ENCODE measurements at places on chromosomes 2 and 18. TPM values are rescaled to one million over a fixed set of nuclear protein-coding genes. Genes with fewer than 3 reads are reported as not detected.
A peak's percentile ranks its signal among the peaks of the same experiment; 100 is the strongest.

- no peak for DNase-seq
- H3K36me3 ChIP-seq, result no peaks in the 10 kb centered on the region
- no peak overlapping the region for H3K27ac ChIP-seq
- peaks cover 16% of the 10 kb centered on the region for H3K4me1 ChIP-seq
- no peak overlapping the region for H3K4me3 ChIP-seq
Observed at GRCh38 chr18:50848991-50849390, 29.2 kb upstream of the MRO start.

The FHL2 gene
- total RNA-seq, result 568 TPM

The SLC16A14 gene
- under 0.01 TPM for total RNA-seq

GRCh38 chr2:88737385-88737784 lies 45.9 kb downstream of the RPIA start:
- no peak overlapping the region for H3K4me3 ChIP-seq
- H3K4me1 ChIP-seq, result peaks cover 13% of the 10 kb centered on the region
- DNase-seq, result no peak
- H3K27ac ChIP-seq, result no peak overlapping the region
- no peaks in the 10 kb centered on the region for H3K27me3 ChIP-seq

- no peaks in the 10 kb centered on the region for H3K36me3 ChIP-seq
- peak overlapping the region; percentile 15 for H3K4me3 ChIP-seq
- no peaks in the 10 kb centered on the region for H3K27me3 ChIP-seq
- peak; percentile 86 for DNase-seq
- H3K4me1 ChIP-seq, result peaks cover 69% of the 10 kb centered on the region
Observed at GRCh38 chr2:46315103-46315890, 18.1 kb downstream of the EPAS1 start.

DNA sequence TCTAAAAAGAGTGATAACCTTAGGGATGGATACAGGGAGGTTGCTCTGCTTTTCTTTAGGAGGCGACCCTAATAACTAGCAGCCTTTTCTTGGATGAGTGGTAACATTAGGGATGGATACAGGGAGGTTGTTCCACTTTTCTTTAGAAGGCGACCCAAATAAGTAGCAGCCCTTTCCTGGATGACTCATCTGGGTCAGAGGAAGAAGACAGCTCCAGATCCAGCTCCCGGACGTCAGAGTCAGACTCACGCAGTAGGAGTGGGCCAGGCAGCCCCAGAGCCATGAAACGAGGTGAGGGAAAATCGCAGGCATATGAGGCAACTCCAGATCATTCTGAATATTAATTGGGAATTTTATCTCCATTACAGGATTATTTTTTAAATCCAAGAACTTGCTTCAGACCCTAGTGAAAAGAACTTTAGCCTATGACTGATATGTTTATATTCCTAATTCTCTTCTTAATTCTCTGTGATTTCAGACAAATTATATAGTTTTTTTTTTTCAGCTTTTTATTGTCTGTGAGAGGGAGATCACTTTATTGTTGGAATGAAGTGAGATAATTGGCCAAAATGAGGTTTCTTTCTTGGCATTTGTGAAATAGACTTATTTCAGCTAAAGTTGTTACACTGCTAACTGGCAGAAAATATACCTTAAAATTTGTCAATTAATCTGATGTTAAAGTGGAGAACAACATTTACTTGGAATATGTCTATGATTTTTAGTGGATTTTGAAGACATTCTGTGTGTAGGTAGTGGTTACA lies 31.2 kb upstream of the C1GALT1C1L start:
- peaks cover 8% of the 10 kb centered on the region for H3K4me1 ChIP-seq
- DNase-seq, result peak; percentile 81
- peak overlapping the region; percentile 27 for H3K27ac ChIP-seq
- H3K4me3 ChIP-seq, result no peak overlapping the region
- H3K27me3 ChIP-seq, result no peaks in the 10 kb centered on the region
- no peaks in the 10 kb centered on the region for H3K36me3 ChIP-seq

DNA sequence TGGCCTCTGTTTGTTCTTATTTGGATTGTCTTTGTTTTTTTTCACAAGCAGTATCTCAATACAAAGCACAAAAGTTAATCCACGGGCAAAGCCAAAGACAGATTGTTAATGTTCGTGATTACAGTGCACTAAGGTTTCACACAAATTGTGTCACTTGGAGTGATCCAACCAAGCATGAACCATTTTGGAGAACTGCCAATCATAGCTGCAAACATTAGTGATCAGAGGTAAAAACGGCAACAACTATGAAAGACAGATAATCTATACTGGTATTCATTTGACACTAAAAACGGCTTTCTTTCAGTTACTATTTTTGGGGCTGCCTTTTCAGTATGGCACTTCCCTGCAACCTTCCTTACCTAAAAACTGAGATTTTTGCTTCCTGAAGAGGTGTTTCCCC lies 213.1 kb upstream of the GULP1 start:
- peaks cover 8% of the 10 kb centered on the region for H3K27me3 ChIP-seq
- peaks cover 13% of the 10 kb centered on the region for H3K4me1 ChIP-seq
- no peak overlapping the region for H3K27ac ChIP-seq
- H3K4me3 ChIP-seq, result no peak overlapping the region
- no peaks in the 10 kb centered on the region for H3K36me3 ChIP-seq

The CPS1 gene
- total RNA-seq, result 21.7 TPM

The TFCP2L1 gene
- not detected for total RNA-seq

DNA sequence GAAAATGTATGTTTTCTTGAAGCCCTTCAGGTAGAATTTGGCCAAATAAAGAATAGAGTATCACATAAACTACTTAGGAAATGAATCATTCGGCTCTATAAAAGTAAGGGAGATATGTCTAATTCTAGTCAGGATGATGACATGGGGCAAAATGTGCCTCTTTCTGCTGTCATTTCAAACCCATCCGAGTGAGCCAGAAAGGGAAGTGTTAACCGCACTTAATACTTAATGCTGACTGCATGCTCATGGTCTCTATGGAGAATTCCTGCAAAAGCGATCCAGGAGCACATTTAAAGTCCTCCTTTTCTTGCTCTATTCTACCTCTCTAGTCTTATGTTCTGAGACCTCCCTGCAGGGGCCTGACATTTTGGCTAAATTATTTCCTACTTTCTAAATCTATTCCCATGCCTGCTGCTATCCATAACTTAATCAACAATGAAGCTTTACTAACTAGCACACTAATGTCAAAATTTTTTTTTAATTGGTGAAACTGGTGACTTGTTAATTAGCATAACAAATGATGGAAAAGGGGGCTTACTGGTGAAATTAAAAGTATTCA lies 127.4 kb downstream of the CDC42EP3 start:
- H3K27ac ChIP-seq, result no peak overlapping the region
- no peaks in the 10 kb centered on the region for H3K36me3 ChIP-seq
- no peak for DNase-seq
- H3K27me3 ChIP-seq, result no peaks in the 10 kb centered on the region
- peaks cover 3% of the 10 kb centered on the region for H3K4me1 ChIP-seq

The VWA3B gene
- 0.59 TPM for total RNA-seq

GRCh38 chr2:197821550-197822289 lies 17.3 kb downstream of the PLCL1 start:
- H3K36me3 ChIP-seq, result no peaks in the 10 kb centered on the region
- no peak overlapping the region for H3K4me3 ChIP-seq
- H3K27ac ChIP-seq, result no peak overlapping the region
- peaks cover 3% of the 10 kb centered on the region for H3K27me3 ChIP-seq
- DNase-seq, result no peak
- H3K4me1 ChIP-seq, result no peaks in the 10 kb centered on the region

The ALKAL2 gene
- total RNA-seq, result not detected

DNA sequence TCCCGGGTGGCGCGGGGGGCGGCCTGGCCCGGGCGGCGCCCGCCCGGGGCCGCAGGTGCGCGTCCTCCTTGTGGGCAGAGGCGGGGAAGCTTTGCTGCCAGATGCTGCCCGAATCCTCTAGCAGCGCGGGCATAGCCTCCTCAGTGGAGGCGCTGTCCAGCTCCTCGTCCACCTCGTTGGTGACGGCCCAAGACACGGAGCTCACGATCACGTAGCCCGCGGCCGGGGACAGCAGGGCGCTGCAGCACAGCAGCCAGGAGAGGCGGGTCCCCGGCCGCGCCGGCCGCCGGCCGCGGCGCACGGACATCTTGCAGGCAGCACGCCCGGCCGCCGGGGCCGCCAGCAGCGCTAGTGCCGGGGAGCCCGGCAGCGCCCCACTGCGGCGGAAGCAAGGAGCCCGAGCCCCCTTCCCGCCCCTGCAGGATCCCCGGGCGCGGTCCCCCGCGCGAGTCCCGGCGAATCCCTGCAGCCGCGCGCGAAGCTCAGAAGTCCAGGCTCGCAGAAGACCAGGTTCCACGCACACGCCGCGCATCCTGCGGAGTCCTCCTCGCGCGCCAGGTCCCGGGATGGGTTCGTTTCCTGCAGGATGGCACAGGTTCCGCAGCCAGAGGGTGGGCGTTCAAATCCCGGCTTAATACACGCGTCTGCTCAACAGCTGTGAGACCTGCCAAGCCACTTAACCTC lies at the start of gene CREG2:
Gene CREG2, minus strand, starts transcription at position 353 of the 684 bp plus-strand sequence. Its CDS starts 46 bp downstream, at position 307.
- H3K27ac ChIP-seq, result no peak within 1 kb of the TSS
- H3K27me3 ChIP-seq, result peaks cover 29% of the 10 kb centered on the region
- DNase-seq, result peak; percentile 97

DNA sequence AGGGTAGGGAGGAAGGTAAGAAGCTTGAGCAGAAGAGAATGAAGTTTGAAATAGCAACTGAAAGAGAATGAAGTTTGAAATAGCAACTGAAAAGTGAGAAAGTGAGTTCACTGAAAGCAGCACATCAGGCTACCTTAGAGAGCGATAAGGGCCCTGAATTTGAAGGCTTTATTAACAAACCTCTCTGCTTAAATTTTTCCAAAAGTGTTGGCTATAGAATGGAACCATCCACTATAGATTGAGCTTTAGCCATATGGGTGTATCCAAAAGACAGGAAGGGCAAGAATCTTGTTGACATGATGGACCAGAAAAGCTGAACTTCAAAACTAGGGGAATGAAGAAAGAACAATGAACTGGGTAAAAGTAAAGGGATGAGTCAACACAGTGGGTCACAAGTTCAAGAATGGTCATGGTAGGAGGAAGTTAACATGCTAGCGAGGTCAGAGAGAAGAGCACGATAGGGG lies 122.5 kb downstream of the ASXL3 start:
- no peaks in the 10 kb centered on the region for H3K4me1 ChIP-seq
- no peaks in the 10 kb centered on the region for H3K36me3 ChIP-seq
- no peak for DNase-seq
- no peak overlapping the region for H3K4me3 ChIP-seq
- H3K27ac ChIP-seq, result no peak overlapping the region

DNA sequence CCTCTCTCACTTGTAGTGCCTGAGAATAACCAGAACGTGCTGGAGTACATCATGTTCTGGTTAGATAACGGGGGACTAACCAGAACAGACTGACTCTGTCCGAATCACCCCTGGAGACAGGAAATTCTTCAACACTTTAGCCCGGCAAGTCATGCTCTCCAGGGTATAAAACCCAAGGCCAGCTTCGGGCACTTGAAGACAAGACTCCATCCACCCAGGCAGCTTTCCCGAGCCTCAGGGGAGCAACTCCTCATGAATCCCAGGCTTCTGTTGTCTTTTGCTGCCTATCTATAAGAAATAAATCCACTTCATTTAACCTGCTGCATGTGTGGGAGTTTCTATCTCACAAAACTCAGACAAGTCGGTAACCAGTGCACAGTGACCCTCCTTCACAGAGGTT lies 99.6 kb downstream of the KCNF1 start:
- no peak for DNase-seq
- peaks cover 23% of the 10 kb centered on the region for H3K27me3 ChIP-seq
- H3K27ac ChIP-seq, result no peak overlapping the region
